ENCODE measurements at places on chromosomes 1 and 21.

- DNase-seq = no peak
Measured at GRCh38 chr1:151166505-151166956, 587 bp downstream of the SCNM1 start.

- peak; percentile 14 for DNase-seq
Measured at GRCh38 chr1:110068646-110069403, 1.6 kb downstream of the ALX3 start.

DNA sequence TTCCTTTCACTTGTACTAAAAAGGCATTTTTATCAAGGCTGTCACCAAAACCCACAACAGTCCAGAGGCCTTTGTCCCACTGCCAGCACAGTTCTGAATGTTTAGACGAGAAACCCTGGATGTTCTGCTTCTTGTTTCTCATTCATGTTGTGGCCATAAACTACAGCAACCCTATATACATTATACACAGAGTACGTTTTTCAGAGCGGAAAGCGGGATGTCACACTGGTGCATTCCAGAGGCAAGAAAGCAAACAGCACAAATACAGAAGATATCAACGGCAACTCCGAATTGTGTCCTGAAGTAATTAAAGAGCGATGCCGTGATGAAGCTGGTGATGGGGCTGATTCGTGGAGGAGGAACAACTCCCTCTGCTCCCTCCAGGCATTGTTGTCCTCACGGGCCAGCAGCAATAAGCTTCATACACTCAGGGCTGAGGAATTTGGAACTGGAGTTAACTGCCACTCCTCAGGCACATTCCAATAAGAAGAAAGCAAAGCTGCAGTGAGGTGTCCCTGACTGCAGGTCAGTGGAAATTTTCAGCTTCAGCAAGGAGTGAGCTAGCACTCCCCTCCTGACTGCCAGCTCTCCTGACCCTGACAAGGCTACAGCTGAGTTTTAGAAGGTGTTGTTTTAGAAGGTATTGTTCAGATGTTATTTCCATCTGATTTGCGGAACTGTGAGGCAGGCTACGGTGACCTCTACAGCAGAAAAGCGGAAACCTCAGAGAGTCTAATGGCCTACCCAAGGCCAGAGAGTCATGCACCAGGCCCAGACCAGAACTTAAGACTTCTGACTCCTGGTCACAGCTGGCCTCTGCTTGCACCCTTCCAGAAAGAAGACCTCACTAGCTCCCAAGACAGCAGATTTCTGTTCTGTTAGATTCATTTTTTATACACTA is 149.0 kb downstream of the TGFBR3 start:
- no peak for DNase-seq

DNA sequence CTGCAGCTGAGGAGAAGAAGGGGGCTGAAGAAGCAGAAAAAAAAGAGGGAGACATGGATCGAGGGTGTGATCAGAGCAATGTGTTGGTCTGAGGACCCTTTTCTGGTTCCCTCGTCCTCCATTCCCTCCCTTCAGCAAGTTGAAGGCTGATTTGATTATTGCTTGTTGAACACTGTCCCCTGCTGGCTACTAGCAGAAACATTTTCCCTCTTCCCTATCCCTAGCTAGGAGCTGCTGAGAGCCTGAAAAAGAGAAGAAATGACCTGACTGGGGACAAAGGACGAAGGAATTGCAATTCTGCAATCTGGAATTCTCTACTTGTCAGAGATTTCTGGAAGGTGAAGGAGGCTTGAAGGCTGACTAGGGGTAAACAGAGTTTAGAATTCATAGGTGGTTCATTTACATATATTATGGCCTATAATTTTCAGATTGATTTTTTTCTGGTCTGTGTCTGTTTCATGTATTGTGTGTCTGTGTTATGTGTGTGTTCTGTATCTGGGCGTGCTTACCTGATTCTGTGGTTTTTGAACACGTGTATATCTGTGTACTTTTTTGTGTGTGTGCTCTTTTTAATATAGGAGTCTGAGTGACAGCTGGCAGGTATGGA is 9.8 kb downstream of the NHLH1 start:
- DNase-seq = no peak

DNA sequence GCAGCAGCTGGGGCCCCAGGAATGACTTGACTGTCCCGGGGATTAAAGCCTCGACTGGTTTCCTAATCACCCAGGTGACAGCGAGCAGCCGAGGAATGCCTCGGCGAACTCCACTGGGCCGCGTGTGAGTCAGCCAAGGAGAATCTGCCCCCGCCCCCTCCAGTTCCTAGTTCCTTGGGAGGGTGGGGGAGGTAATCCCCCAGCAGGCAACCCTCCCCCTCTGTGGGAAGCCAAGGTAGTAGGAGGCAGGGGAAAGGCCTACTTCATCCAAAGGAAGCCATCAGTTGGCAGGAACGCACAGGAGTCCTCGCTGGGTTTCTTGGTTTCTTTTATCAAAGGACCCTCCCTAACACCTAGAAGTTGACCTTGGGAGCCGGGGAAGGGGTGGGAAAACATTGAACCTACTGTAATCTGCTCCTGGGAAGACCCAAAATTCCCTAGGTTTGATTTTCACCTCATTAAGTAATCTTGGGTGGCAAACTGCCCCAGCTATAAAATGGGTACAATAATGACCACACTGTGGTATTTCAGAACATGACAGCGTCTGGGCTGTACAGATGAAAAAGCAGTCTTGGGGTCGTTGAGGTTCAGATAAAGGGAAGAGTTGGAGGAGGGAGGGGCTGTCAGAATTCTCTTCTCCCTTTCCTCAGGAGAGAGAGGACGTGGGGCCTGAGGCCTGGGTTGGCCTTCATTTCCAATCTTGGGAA is 1.4 kb downstream of the TENT5B start:
- no peak for DNase-seq

GRCh38 chr1:240349695-240350094 is 258.0 kb downstream of the FMN2 start:
- DNase-seq = no peak

DNA sequence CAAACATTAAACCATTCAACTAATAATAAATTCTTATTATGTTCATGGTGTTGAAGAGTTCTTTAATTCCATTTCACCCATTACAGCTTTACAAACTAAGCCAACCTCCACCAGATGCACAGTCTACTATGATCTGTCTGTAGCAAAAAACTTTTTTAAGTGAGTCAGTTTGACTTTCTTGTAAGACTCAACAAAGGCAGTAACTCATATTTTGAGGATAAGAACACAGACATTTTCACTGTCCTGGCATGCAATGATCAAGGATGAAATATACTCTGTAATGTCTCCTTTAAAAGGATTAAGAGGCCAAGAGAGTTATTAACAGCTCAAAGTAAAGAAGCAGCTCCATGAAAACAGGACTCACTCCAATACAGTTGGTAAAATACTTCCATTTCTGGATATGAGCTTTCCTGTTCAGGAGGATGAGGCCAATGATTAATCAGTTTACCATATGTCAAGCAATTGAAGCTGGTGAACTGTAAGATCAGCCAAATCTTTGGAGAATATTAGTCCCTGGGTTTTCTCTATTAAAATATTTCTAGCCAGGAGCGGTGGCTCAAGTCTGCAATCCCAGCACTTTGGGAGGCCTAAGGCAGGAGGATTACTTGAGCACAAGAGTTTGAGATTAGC is 20.6 kb downstream of the XKR8 start:
- DNase-seq = no peak

DNA sequence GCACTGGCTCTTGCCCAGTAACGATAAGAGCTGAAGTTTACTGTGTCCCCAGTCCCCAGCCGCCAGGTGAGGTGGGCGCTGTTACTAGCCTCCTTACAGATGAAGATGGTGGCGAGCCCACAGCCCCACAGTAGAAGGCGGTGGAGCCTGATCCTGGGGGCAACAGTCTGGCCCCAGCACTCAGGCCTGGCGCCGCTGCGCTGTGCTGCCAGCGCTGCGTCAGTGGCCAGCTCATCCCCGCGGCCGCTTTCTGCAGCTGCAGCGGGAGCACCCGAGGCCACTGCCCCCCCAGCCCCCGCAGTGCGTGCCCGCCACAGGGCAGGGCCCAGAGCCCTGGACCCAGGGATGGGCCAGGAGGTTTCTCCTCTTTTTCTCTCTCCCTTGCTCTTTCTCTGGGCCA is 13.3 kb downstream of the H6PD start:
- DNase-seq = no peak

- no peak for DNase-seq
Measured at GRCh38 chr1:245433561-245433960, 278.8 kb downstream of the KIF26B start.

DNA sequence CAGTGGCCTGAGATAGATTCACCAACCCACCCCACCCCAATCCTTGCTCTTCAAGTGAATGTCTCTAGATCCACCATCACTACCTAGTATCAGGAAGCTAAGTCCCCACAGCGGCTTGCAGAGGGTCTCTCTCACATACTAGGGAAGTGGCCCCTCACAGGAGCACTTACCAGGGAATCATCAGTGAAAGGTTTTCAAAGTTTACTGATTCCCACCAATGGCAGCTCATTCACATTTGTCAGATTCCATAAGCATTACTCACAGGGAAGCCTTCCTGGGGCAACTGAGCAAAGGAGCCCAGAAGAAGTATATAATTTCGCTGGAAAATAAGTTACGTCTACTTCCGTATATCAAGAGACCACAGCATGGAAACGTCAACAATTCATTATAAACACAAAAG is 120.8 kb downstream of the GREM2 start:
- no peak for DNase-seq

- no peak for DNase-seq
Measured at GRCh38 chr1:220516014-220516721, 11.8 kb upstream of the MARK1 start.

DNA sequence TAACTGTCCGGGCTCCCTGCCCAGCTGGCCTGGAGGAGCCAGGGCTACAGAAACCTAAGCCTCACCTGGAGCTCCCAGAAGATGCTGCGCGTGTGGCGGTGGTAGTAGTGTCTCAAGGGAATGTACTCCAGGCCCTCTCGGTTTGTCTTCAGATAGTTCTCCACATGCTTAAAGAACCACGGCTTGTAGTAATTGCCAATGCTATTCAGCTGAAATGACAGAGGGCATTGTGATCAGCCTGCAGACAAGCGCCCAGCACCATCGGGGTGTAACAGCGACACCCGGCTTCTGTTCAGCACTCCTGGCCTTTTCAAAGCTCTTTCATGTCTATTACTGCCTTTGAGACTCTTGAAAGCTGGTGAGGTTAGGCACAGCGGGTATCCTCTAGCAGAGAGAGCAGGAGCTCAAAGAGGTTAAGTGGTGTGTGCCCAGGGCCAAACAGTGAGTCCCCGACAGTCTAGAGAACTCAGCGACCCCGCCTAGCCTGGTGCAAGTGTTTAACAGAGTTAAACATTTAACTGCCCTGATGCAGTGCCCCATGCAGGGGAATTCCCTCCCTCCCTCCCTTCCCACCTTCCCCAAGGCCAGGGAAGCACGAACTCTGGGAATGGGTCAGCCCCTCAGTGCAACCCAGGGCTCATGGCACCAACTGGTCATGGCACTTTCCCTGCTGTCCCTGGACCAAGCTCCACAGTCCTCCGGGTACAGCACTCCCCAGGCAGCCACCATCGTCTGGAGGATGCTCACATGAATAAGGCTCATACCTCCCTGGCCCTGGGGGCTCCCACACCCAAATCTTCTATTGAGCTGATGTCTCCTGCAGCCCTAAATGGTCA is 21.5 kb downstream of the DHCR24 start:
- no peak for DNase-seq

DNA sequence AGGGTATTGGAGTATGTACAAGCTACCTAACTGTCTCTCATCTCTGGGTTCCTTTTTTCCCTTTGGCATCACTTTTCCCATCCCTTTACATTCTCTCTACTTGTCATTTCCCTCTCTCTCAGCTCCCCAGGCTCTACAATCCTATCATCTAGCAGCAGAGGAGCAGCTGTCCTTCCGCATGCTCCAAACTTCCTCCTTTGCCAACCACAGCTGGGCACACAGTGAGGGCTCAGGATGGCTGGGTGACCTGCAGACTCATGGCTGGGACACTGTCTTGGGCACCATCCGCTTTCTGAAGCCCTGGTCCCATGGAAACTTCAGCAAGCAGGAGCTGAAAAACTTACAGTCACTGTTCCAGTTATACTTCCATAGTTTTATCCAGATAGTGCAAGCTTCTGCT is 561 bp downstream of the CD1E start:
- no peak for DNase-seq

DNA sequence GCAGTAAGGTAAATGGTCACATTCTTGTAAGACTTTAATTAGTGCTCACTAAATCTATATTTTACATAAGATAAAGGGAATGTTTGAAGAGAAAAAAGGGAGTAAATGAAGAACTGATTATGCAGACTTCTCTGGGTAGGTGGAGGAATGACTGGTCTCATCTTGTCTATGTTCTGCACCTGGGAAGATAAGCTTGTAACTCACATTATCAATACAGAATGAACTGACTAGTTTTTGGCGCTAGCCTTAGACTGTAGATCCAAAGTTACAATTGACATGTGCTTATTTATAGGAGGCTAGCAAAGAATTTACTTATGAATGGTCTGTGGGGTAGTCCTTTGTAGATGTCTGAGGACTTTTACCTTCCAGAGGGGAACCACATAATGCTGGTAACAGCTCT is 214.9 kb upstream of the RAB4A start:
- no peak for DNase-seq

GRCh38 chr1:201334325-201335173 is 42.9 kb downstream of the TNNT2 start:
- DNase-seq = no peak

- no peak for DNase-seq
Measured at GRCh38 chr1:52668711-52669110, 29.4 kb downstream of the COA7 start.

DNA sequence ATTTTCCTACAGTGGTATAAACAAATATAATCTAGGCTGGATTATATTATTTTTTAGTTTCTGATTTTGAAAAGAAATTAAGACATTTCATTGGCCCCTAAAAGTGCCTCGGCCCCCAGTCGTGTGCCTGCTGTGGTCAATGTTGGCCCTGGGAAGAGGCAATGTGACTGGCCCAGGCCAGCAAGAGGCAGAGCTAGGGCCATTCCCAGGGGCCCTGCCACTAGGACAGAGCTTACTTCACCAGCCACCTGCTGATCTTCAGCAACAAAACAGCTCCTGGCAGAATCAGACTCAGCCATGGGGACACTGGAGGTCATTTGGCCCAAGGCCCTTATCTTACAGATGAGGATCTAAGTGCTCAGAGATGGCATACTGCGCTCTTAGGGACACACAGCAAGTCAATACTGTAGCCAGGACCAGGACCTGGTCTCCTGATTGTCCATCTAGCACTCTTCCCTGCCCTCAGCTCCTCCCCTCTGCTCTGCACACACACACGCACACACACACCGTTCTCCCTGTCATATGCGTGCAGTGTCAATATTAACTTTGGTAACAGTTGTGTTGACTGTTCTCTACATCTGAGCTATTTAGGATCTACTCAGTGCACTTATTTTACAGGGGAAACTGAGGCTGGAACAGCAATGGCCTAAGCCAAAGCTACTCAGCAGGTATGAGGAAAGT is 16.6 kb upstream of the KLHDC7A start:
- no peak for DNase-seq

- DNase-seq = no peak
Measured at GRCh38 chr1:169027607-169028320, 78.7 kb upstream of the ATP1B1 start.

- no peak for DNase-seq
Measured at GRCh38 chr1:61482170-61482734, 242.7 kb downstream of the TM2D1 start.

DNA sequence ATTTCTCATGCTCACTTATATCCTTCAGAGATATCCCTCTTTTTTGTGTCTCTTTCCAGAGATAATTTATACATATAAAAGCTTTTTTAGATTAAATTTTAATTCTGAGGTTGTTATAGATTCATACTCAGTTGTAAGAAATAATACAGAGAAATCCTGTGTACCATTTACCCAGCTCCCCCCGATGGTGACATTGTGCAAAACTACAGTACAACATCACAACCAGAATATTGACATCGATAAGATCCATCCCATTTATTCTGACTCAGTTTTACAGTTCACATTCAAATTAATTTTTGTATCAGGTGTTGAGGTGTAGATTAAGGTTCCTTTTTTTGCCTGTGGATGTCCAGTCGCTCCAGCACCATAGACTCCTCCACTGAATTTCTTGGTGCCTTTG is 14.3 kb downstream of the DMRTB1 start:
- no peak for DNase-seq
